A549 treated with ZK216348 at 1 μM for 4 hours (cell line): ENCODE measurements at places on chromosomes 7 and 10. TPM values are rescaled to one million over a fixed set of nuclear protein-coding genes. Genes with fewer than 3 reads are reported as not detected.

The NME8 gene
- total RNA-seq: not detected in 5 replicates

The GIMAP8 gene
- 0.06 TPM in 1 of 5 replicates, not detected in the others for total RNA-seq

The SPDYE1 gene
- total RNA-seq: not detected in 5 replicates

The PANK1 gene
- 4.6 to 7.9 TPM (median 7.2 TPM) in 5 replicates for total RNA-seq

The CHAT gene
- total RNA-seq: not detected in 5 replicates

The SAMD9L gene
- total RNA-seq: 0.37 to 1.1 TPM (median 0.64 TPM) in 5 replicates

The CFAP46 gene
- total RNA-seq: 0.98 to 2.4 TPM (median 1.4 TPM) in 5 replicates

The DOCK1 gene
- 17.5 to 26.2 TPM (median 23.1 TPM) in 5 replicates for total RNA-seq

The PKD2L1 gene
- total RNA-seq: 0.06 to 0.12 TPM in 2 of 5 replicates, not detected in the others

The HGF gene
- total RNA-seq: not detected in 5 replicates

The GLCCI1 gene
- total RNA-seq: 1.1 to 1.6 TPM (median 1.4 TPM) in 5 replicates

The VSTM2A gene
- not detected in 5 replicates for total RNA-seq

The INMT gene
- total RNA-seq: not detected in 5 replicates

The GALNT17 gene
- not detected in 5 replicates for total RNA-seq

The PYROXD2 gene
- total RNA-seq: 3.4 to 5.5 TPM (median 3.9 TPM) in 5 replicates

The HOXA2 gene
- total RNA-seq: 0.69 to 1.5 TPM (median 0.94 TPM) in 5 replicates

The ERLIN1 gene
- 49.4 to 68.2 TPM (median 52.4 TPM) in 5 replicates for total RNA-seq

The STEAP1B gene
- 0.16 to 0.23 TPM (median 0.18 TPM) in 3 of 5 replicates, not detected in the others for total RNA-seq

The PRLHR gene
- not detected in 5 replicates for total RNA-seq

The TBATA gene
- not detected in 5 replicates for total RNA-seq
